ENCODE measurements at places on chromosomes 5 and 9.
A peak's percentile ranks its signal among the peaks of the same experiment; 100 is the strongest.

DNA sequence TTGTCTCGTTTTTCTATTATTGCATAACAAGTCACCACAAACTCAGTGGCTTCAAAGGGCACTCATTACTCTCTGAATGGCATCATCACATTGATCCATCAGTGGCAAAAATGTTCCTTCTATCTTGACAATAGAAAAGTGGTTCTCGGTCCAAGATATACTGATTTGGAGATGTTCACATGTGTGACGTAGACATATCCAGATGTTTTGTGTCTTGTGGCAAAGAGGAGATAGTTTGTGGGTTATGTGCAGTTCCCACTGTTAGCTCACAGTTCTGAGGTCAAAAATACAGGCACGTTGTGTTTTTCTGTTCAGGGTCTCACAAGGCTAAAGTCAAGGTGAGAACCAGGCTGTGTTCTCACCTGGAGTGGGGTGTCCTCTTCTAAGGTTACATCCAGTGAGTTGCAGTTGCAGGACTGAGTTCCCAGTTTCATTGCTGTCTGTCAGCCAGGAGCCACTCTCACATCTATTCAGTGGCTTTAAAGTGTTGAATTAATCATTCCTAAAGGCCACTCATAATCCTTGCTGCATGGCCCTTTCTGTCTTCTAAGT lies 55.3 kb downstream of the GAS1 start:
- DNase-seq = no peak

GRCh38 chr5:177429248-177430040 lies 3.0 kb downstream of the GRK6 start:
- no peak for DNase-seq

DNA sequence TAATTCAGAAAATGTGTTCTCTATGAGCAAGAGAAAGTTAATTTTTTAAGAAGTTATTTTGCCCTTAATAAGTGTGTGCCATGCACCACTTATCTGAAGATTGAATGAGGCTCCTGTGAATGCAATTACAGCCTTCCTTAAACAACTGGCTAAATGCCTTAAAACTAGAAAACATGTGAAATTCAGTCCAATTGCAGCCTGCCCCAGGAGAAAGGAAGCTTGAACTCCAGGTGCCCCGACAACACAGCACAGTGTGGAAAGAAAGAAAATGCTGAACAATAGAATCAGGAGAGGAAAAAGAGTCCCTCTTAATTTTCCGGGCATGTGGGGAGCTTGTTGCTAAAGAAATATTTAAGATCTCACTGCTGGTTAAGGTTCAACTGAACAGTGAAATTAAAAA lies 8.8 kb downstream of the LHFPL2 start:
- no peak for DNase-seq

DNA sequence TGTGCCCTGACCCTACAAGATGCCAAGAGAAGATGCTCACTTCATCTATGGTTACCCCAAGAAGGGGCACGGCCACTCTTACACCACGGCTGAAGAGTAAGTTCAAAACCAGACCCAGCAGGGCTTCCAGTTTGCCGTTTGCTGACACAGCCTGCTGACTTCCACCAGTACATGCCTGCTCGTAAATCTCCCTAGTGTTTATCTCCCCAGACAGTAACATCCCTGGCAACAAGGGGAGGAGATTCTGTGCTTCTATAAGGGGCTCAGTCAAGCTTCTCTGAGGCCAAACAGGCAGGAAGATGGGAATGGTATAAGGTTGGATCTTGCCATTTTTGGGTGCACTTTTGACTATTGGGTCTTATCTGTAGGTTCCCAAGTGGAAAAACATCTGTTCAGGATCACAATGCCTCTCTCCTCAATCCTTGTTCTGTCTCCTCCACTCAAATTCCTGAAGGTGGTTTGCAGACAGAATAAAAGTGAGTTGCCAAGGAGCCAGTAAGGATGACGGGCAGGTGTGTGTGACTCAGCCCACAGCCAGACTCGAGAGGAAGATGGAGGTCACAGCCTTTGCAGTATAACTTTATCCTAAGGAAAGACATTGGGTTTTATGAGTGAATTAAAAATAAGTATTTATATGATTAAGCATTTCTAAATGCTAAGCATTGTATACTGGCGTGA lies 1.9 kb downstream of the MLANA start:
- DNase-seq = no peak

DNA sequence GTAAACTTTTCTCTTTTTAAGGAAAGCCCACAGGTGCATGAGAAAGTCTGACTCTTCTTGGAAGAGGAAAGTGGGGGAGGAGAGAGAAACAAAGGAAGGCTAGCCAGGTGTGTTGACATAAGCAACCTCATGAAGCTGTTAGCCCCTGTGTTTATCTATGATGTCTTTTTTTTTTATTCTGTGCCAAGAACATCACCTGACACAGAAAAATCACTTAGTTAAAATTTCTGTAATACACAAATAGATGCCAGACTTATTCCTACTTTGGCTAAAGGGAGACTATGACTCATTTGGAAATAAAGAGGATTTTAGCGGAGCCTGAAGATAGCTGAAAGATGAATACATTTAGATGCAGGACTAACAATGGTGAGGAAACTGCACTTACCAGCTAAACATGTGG lies 58.3 kb downstream of the BAAT start:
- DNase-seq = peak; percentile 15

DNA sequence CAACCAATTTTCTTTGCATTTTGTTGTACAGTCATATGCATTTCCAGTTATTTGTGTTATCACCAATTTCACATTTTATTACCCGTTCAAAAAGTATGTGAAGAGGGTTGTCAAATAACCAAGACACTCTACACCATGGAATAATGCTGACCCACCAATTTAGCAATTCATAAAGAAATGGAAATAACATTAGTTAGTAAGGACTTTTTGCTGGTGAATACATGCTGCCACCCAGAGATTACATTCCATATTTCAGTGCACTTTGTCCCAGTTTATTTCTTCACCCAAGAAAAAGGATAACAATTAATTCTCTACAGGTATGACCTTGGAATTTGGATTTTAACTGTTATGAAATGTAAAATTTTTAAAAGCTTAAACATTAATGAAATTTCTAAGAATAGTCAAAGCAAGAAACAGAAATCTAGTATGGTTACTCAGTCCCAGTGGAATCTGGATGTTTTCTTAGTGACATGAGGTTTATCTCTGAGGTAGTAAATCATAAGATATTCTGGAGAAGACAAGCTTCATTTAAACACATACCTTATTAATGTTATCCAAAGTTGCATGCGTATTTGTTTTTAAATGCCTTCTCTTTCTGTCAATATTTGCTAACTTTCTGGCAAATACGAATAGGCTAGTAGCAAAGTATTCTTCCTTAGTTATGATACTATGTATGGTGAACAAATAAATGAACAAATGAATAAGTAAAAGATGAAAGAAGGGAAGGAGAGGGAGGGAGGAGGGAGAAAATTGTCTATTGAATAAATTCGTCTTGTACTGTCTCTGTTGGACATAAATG lies 100.6 kb downstream of the CETN3 start:
- no peak for DNase-seq

GRCh38 chr5:57113481-57113880 lies 60.4 kb upstream of the GPBP1 start:
- peak; percentile 6 for DNase-seq

Data from astrocyte of the hippocampus (primary cell).